ENCODE measurements at places on chromosomes 1 and 21. TPM values are rescaled to one million over a fixed set of nuclear protein-coding genes. Genes with fewer than 3 reads are reported as not detected.

CCDC27 gene
- not detected for total RNA-seq

TFAP2E gene
- 0.57 TPM for total RNA-seq

ALG14 gene
- total RNA-seq: 5.9 TPM

FASLG gene
- total RNA-seq: not detected

LCE1B gene
- not detected for total RNA-seq

PADI2 gene
- total RNA-seq: 0.84 TPM

TTLL7 gene
- total RNA-seq: 1.9 TPM

TAL1 gene
- not detected for total RNA-seq

CDK18 gene
- 0.76 TPM for total RNA-seq

OVAAL gene
- total RNA-seq: 0.11 TPM

TSPAN2 gene
- total RNA-seq: 1.3 TPM

RPAP2 gene
- 9.0 TPM for total RNA-seq

FCRL1 gene
- total RNA-seq: not detected

MRPL37 gene
- total RNA-seq: 95.7 TPM

EFNA4 gene
- 15.8 TPM for total RNA-seq

PODN gene
- not detected for total RNA-seq

FCGR3A gene
- total RNA-seq: not detected

EXOC8 gene
- 10.6 TPM for total RNA-seq

CLEC20A gene
- total RNA-seq: not detected

TPTE gene
- total RNA-seq: not detected

RAB7B gene
- 1.1 TPM for total RNA-seq

AXDND1 gene
- total RNA-seq: 0.17 TPM

PRDM16 gene
- total RNA-seq: 0.18 TPM

LCE2A gene
- total RNA-seq: not detected

ACP6 gene
- total RNA-seq: 14.3 TPM

LRRC3 gene
- 2.0 TPM for total RNA-seq

DNAJC28 gene
- 0.28 TPM for total RNA-seq

MPL gene
- 0.16 TPM for total RNA-seq

WLS gene
- 19.8 TPM for total RNA-seq

CLCA1 gene
- not detected for total RNA-seq

SYTL1 gene
- 0.63 TPM for total RNA-seq

LCE5A gene
- total RNA-seq: not detected

B3GALT5 gene
- 0.18 TPM for total RNA-seq

PPM1J gene
- total RNA-seq: 0.79 TPM

SERPINC1 gene
- 0.07 TPM for total RNA-seq

UQCRHL gene
- 6.6 TPM for total RNA-seq

CD55 gene
- total RNA-seq: 102 TPM
